CD4-positive, alpha-beta T cell (primary cell): ENCODE measurements at places on chromosomes 12 and 14.

DNA sequence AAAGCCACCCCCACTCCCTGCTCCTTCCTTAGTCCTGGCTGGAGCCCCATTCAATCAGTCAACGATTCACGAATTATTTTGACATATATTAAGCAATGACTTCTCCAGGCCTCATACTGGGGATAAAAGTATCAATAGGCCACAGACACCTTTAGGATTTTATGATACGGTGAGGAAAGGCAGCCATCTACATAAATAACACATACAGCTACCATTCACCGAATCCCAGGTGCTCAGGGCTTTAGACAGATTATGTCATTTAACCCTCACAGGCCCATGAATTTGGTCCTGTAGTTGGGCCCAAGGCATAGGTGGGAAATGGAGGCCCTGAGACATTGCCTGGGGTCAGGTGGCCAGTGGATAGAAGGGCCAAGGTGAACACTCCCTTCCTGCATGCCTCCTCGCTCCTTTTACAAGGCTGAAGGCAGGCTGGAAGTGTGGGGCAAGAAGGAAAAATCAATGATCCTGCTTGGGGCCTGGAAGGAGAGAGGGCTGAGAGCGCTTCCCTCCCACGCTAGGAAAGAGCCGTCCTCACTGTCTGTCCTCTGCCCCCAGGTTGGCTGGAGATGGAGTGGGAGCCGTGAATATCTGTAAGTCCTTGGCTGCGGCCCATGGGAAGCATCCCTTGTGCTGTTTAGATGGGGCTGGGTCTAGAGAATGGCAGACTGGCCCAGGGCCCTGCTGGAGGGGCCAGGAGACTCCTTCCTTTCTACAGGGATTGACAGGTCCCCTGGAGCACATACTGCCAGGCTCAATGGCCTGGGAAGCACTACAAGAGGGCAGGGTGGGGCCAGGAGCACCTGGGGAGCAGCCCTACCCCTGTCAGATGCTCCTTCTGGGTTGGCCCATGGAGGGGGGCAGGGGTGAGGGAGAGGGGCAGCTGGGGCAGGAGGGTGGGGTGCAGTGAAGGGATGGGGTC is 14.8 kb downstream of the KRT7 start:
- no peak for DNase-seq

GRCh38 chr12:31560516-31560915 is 30.4 kb downstream of the DENND5B start:
- no peak for DNase-seq

DNA sequence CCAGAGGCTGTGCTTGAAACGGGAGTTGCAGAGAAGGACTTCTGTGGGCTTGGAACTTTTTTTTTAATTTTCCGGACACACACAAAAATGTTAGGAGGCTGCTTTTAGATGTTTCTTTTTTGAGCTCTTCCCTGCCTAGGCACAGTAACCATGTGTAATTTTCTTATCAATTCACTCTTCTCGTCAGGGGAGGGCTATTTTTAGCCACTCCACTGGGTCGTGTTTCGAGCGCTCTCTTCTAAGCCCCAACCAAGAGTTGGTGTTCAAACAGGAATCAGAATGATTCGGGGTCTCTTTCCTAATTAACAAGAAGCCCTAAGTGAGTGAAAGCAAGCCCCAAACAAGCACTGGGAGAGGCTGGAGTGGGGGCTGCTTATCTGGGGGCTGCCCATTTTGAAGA is 162.6 kb downstream of the CHST11 start:
- DNase-seq = no peak

DNA sequence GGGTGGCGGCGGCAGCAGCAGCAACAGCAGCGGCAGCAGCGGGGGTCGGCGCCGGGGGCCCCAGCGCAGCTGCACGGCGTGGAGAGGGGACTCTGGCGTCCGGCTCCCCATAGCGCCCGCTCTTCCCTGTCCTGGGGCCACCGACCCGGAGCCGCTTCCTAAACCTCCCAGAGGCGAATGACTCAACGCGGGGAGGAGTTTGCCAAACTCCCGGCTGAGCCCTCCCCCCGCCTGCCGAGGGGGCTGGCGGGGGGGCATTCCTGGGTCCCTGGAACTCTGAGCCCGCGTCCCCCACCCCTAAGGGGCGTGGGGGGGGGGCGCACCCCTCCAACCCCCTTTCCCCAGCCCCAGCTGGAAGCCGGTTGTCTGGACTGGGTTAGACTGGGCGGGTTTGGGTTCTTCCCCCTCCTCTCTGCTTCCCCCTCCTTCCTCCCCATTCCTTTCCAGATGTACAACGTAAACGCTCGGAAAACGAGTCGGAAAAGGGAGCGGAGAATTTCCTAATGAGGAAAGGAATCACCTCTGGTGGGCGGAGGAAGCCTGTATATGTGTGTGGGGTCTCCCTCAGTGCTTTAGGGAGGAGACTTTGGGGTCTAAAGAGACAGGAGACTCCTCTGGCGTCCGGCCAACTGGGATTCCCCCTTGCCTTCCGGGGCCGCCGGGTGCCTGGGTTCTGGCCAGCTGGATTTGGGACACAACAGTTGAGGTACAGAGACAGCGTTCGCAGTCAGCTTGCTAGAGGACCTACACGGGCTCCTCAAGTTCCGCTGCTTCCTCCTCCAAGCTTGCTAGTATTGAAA is at the start of gene ITGA5:
Gene ITGA5, minus strand, starts transcription at position 179 of the 800 bp plus-strand sequence. Its CDS starts 68 bp downstream, at position 111.
- peak; percentile 48 for DNase-seq

GRCh38 chr12:57455374-57456144 is 452 bp downstream of the INHBE start:
- DNase-seq = no peak

- no peak for DNase-seq
Observed at GRCh38 chr12:1848745-1849144, 28.4 kb downstream of the LRTM2 start.

DNA sequence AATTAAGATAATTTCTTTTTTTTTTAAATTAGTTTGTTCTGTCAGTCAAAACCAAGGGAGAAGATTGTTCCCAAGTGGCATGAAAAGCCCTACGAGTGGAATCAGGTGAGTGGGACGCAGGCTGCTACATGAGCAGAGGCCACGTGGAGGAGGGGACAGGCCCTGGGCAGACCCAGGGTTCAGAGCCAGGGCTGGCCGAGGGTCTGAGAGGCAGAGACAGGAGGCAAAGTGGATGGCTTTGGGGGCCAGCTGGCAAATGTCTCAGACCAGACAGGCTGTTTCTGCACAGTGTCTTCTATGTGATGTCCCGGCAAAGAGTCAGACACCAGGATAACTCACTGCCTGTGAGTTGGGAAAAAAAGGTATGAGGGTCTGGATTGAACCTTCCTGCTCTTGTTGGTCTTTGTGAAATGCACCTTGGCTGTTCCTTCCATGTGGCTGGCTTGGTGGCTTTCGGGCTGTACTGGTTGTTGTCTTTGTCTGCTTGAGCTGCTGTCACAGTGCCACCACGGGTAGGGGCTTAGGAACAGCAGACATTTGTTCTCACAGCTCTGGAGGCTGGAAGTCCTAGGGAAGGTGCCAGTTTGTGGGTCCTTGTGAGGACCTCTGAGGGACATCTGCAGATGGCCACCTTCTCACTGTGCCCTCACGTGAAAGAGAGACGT is 35.8 kb upstream of the ASPG start:
- no peak for DNase-seq

GRCh38 chr12:102740141-102740955 is 176.7 kb downstream of the PAH start:
- no peak for DNase-seq

DNA sequence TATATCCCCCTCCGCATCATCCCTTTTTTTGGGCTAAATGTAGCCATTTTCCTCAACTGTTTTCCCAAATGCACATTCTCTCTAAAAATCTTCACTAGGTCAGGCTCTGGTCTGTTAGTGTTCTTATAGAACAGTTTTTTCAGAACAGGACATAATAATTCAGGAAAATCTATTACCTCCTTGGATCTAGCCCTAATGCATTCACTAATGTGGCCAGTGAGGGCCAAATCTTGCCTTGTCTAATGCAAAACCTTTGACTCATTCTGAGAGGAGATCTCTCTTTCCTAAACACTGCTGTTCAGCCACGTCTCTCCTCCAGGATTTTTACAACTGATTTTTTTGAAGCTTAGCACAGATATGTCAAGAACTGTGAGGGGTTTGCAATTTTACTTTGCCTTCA is 15.5 kb downstream of the C14orf132 start:
- DNase-seq = no peak

- no peak for DNase-seq
Observed at GRCh38 chr12:130337488-130338303, at the start of gene PIWIL1. Gene PIWIL1, plus strand, starts transcription at chr12:130337887. Its CDS starts 4,705 bp downstream, at chr12:130342592.

DNA sequence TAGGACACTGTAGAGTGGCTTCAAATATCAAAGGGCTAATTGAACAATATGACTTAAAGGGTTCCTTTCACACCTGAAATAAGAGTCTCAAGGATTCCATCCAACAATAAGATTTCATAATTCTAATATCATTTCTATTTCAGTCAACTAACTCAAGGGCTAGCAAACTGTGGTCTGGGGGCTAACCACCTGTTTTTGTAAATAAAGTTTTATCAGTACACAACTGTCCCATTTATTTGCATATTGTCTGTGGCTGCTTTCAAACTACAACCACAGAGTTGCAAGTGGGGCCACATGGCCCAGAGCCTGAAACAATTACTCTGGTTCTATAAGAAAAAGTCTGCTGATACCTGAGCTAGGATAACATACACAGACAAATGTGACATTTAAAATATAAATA is 29.1 kb downstream of the MED13L start:
- no peak for DNase-seq

GRCh38 chr14:55404173-55404854 is 7.3 kb downstream of the ATG14 start:
- DNase-seq = no peak

GRCh38 chr12:103169-103981 is 36.8 kb downstream of the IQSEC3 start:
- DNase-seq = no peak

DNA sequence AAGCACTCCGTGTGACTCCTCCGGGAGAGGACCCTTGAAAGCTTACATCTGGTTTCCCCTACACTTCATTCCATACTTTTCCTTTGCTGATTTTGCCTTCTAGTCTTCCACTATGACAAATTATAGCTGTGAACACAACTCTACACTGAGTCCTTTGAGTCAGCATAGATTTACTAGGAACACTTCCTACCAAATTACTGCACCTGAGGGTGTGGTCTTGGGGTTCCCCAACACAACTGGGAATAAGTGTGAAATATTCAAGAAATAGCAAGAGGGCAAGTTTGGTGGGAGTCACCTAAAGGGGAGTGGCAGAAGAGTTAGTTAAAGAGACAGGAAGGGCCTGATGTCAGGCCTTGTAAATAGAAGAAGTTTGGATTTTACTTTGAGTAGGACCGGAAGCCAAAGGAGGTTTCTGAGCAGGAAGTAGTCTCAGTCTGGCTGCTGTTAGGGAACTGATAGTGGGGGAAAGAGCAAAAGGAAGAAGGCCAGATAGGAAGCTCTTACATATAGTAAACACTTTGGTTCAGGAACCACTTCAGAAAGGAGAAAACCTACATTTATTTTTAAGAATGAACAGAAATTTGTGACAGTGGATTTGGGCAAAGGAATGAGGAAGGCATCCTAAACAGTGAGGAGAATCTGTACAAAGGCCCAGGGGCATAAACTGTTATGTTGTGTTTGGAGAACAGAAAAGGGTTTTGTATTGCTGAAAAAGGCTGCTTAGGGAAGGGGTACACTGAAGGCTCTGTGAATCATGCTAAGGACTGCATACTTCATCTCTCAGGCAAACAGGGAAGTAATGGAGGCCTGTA is 14.2 kb downstream of the SEL1L start:
- DNase-seq = no peak

- DNase-seq = no peak
Observed at GRCh38 chr12:57460841-57461275, 1.3 kb downstream of the GLI1 start.

GRCh38 chr12:33794954-33795353 is 227.3 kb upstream of the ALG10 start:
- DNase-seq = no peak

- DNase-seq = no peak
Observed at GRCh38 chr14:78605025-78605762, 435.0 kb downstream of the NRXN3 start.

- DNase-seq = peak; percentile 10
Observed at GRCh38 chr14:88233915-88234314, 89.2 kb downstream of the KCNK10 start.

DNA sequence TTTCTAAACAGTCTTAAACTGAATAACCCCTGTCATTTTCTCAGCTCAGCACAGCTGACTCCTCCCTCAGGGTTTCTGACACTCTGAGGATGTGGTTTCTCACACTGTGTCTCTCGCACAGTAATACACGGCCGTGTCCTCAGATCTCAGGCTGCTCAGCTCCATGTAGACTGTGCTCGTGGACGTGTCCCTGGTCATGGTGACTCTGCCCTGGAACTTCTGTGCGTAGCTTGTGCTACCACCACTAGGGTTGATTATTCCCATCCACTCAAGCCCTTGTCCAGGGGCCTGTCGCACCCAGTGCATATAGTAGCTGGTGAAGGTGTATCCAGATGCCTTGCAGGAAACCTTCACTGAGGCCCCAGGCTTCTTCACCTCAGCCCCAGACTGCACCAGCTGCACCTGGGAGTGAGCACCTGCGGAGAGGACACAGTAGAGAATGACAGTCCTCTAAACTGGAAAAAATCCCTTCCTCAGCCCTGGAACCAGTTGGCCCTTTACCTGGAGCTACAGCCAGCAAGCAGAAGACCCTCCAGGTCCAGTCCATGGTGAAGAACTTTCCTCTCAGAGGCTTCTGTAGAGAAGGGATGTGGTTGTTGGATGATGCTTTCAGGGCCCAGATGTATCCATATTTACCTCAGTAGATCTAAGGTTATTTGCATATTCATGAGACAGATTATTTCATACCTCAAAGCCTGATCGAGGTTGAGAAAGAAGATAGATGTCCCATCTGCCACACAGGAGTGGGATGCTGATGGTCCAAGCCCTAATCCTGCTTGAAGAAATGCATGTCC is 984.8 kb downstream of the TMEM121 start:
- DNase-seq = peak; percentile 49

DNA sequence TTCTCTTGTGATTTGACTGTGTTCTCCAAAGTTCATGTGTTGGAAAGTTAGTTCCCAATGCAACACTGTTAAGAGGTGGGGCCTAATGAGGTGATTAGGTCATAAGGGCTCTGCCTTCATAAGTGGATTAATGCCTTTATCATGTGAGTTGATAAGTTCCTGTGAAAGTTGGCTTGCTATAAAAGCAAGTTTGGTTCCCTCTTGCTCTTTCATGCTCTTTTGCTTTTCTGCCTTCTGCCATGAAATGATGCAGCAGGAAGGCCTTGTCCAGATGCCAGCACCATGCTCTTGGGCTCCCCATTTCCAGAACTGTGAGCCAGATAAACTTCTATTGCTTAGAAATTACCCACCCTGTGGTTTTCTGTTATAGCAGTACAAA is 41.9 kb downstream of the SLC16A7 start:
- DNase-seq = no peak

DNA sequence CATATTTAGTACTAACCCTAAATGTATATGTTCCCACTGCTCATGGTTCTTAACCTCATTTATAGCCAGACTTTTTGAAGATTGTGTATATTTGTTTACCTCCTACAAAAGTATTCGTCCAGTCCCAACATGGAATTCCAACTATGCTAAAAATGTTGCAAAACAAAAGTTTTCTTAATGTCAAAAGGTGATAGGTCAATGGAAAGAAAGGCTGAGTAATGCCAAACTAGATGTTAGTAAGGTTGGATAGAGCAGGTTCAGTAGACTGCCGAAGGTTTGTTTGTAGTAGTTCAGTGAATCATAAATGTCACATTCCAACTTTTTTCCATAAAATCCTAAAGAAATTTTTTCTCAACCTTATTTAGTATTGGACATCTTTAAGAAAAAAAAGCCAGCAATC is 874.5 kb downstream of the FLRT2 start:
- DNase-seq = no peak
